ENCODE measurements at places on chromosomes 2 and 18.

DNA sequence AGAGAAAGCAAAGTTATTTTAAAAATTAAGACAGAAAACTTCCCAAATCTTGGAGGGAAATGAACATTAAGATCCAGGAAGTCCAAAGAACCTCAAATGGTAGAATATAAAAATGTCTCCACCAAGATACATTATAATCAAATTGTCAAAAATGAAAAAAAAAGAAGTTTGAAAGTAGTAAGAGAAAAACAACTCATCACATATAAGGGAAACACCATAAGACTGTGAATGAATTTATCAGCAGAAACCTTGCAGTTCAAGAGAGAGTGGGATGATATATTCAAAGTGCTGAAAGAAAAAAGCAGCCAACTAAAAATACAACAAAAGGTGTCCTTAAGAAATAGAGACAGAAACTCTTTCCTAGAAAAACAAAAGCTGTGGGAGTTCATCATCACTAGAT is 73.0 kb downstream of the L3MBTL4 start:
- DNase-seq, result no peak

GRCh38 chr2:10914272-10914693 is 2.5 kb downstream of the KCNF1 start:
- no peak for DNase-seq

- DNase-seq, result no peak
These were observed 34.2 kb downstream of the CERS6 start for GRCh38 chr2:168490015-168490874.

- DNase-seq, result no peak
These were observed 593 bp upstream of the ACTR2 start for GRCh38 chr2:65227020-65227455.

DNA sequence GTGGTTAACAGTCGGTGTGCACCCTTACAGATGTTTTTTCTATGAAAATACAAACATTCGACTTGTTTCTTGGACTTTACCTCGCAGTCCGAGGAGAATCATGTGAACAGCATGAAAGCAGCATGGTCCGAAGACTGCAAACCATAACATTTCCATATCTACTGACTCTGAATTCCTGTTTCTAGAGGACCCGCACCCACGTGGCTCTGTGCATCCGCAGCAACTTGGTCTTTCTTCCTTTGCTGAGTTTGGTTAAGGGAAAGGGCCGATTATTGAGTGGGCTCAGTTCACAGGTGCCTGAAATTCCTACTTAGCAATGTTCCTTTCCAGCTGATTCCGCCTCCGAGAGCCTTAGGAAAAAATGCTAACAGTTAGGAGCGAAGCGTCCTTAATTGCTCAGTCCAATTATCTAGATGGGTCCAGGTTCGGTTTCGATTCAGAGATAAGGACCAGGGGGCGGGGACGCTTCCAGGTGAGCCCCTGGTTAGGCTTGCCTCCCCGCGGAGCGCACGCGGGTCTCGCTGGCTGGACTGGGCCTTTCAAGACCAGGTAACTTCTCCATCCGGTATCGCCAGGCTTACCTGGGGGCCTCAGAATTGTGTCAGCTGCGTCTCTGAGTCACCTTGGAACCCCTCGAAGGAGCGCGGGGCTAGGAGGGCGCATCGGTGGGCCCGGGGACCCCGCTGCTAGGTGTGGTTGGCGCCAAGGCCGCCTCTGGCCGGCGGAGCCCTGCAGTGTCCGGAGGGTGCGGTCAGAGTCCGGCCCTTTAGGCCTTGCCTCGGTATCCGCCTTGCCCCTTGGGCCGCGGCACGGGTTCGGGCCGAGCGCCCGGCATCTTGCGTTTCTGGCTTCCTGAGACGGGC is 1.1 kb upstream of the B3GNT2 start:
- no peak for DNase-seq

DNA sequence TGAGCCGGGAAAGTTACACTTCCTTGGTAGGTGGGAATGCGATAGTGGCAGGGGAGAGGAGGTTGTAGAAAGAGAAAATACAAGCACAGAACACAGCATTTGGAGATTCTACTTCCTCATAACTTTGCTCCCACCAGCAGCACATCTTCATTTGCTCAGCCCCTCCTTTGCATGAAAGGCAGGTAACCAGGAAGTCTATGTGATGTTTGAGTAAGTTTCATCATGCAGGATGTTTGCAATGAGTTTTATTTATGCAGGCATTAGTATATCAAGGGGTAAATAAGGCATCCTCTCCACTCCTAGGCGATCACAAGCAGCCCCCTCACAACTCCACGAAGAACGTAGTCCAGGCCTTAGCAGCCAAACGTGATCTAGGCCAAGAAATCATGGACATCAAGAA is 5.0 kb downstream of the RNF152 start:
- DNase-seq, result no peak

GRCh38 chr2:186544255-186544675 is 45.6 kb upstream of the ITGAV start:
- no peak for DNase-seq

GRCh38 chr2:23419171-23420090 is 34.5 kb downstream of the KLHL29 start:
- DNase-seq, result no peak

- DNase-seq, result no peak
These were observed 411.1 kb downstream of the NCKAP5 start for GRCh38 chr2:133157141-133157540.

DNA sequence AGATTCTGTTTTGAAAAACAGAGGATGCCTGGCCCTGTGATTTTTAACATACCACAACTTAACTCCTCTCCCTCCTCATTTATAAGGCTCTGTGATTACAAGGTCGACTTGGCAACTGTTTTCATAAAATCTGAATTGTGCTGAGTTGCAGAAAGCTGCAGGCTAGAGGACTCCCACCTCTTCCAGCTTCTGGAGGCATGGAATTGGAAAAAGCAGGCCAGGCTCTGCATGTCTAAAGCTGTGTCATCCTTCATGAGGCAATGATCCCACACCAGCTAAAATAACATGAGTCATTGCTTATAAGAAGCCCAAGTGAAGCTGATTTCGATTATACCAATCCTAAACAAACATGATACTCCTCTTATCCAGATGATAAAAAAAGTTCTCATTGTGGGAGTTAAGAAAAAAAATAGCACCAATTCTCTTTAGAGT is 11.7 kb downstream of the ARHGAP28 start:
- DNase-seq, result no peak

GRCh38 chr18:26003356-26003755 is 87.1 kb downstream of the SS18 start:
- DNase-seq, result no peak

DNA sequence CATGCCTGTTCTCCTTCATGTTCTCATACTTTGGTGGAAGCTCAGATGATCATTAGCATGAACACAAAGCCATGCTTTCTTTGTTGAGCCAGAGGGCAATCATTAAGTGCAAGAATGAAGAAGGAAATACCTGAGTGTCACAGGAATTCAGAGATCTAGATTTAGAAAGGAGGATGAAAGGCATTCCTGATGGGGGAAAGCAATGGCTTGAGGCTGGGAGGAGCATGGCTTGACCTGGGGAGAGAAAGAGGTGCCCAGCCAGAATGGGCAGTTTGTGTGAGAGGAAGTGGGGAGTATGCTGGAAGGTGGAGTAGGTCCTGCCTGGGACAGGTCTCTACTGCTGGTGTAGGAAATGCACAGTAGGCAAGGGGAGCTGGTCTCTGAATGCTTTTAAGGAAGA is 35.1 kb downstream of the SLC4A3 start:
- DNase-seq, result no peak

GRCh38 chr2:64548761-64549160 is 24.6 kb downstream of the AFTPH start:
- no peak for DNase-seq

GRCh38 chr2:182941919-182942318 is 75.5 kb upstream of the FRZB start:
- no peak for DNase-seq

GRCh38 chr18:3596637-3597384 is 146.8 kb downstream of the TGIF1 start:
- no peak for DNase-seq

DNA sequence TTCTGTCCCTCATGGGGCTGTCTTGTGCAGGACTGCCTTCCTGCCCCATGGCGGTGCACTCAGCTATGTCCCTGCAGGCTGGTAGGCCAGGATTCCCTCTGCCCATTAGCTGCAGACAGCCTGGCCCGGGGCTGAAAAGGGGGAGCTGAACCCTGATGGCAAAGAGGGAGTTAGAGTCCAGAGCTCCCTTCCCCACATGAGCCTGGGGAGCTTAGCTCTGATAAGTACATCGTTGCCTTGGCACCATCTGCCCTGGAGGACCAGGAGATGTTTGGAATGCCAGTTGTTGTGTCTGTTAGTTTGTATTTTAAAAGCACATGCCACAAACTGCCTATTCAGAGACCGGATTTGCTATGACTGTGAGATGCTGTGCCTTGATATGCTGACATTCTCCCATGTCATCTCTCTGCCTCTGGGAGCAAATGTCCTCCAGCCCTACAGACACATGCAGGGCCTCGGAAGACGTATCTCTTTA is 65.1 kb upstream of the AFF3 start:
- DNase-seq, result no peak

GRCh38 chr2:209661286-209661894 is 110.2 kb upstream of the UNC80 start:
- DNase-seq, result no peak

DNA sequence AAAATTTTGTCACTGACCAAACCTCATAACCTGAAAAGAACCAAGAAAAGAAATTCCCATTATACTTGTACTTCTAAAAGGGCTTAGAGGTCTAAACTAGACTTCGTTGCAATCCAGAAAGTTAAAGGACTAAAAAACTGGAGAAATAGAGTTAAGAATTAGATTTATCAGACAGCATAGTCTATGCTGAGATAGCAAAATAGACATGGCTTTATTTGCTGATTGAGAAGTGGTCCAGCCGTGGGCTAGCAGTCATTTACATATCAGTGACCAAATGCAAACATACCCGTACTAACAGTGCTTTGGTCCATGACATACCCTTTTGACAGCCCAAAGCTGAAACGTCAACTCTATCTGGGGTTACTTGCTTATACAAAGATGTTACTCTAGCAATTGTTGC is 223.5 kb downstream of the AGPS start:
- no peak for DNase-seq

GRCh38 chr2:160695402-160696086 is 201.9 kb upstream of the RBMS1 start:
- DNase-seq, result no peak

DNA sequence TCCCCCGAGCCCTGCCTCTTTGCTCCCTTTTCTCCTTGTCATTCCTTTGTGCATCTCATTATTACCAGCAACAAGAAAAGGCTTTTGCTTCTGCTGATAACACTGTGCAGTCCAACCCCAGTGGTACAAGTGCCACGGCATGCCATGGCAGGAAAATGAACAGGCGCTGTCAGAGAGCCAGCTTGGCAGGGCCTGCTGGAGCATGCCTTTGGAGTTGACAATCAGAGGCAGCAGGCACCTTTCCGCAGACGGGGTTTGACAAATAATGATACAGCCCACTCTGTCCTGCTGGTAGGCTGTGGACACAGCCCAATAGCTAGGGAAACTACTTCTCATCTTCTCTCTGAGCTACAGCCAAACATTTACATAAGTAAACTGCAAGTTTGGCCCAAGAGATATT is 243.9 kb upstream of the LRRTM1 start:
- no peak for DNase-seq

GRCh38 chr18:13443552-13443951 is 225.0 kb downstream of the LDLRAD4 start:
- no peak for DNase-seq

GRCh38 chr2:79530443-79530842 is 17.6 kb downstream of the CTNNA2 start:
- DNase-seq, result no peak

GRCh38 chr2:186913870-186914269 is 64.9 kb upstream of the ZSWIM2 start:
- no peak for DNase-seq

- no peak for DNase-seq
These were observed 60.1 kb downstream of the ST3GAL5 start for GRCh38 chr2:85828725-85829124.
